ENCODE measurements at places on chromosomes 16 and 17. TPM values are rescaled to one million over a fixed set of nuclear protein-coding genes. Genes with fewer than 3 reads are reported as not detected.
A peak's percentile ranks its signal among the peaks of the same experiment; 100 is the strongest.

The CCL4 gene
- total RNA-seq, result not detected

DNA sequence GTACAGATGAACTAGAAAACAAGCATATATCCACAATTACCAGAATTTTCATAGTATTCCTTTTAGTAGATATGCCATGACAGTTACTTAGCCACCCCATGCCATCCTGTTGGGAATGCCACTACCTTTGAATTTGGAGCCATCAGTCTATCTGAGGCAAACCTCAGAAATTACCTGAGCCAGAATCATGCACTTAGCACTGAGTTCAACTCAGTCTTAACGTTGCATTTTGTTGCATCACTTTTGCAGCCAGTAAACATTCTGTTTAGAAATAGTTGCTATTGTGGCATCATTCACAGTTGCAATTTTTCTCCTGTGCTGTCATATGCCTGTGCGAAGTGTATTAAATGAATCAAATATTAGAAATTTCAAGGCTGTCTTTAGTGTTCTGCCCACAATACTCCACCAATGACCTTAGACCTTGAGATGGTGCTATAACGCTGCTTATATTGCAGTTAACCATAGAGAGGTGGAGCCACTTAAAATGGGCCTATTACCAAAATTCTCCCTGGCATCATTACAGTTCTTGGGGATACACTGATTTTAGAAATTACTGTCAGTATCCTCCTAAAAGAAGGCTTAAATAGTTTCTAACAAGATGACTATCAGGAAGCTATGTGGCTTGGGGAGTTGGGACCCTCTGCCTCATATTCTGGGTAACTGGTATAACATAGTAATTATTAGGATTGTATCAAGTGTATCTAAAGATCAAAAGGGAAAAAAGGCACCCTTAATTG is 11.1 kb downstream of the PTRH2 start:
- DNase-seq, result peak; percentile 30

The CUEDC1 gene
- total RNA-seq, result 25.7 TPM

- DNase-seq, result no peak
These were observed at the start of gene RAB37 for GRCh38 chr17:74736513-74737298. RAB37 (plus strand) TSS chr17:74737256; CDS start chr17:74737273, 17 bp downstream.

The KRTAP3-2 gene
- not detected for total RNA-seq

The KRTAP9-4 gene
- total RNA-seq, result not detected

DNA sequence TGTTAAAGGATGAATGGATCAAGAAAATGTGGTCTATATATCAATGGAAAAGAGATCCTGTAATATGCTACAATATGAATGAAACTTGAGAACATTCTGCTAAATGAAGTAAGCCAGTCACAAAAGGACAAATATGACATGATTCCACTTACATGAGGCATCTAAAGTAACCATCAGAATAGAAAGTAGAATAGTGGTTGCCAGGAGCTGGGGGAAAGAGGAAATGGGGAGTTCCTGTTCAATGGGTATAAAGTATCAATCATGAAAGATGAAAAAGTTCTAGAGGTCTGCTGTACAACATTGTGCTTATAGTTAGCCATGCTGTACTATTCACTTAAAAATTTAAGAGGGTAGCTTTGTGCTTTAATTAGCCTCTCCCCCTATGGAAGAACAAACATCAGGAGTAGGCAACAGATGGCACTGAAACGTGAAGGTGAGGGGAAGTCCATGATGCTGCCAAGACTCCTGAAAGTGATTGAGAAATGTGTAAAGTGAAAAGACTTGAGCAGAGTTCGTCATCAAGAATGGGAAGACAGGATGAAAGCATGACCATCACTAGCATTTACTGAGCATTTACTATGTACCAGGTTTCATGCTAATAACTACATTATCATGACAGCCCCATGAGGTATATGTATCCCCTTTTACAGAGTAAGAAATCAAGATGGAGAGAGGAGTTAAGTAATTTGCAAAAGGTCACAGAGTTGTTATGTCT is 167.2 kb downstream of the CYB561 start:
- DNase-seq, result no peak

DNA sequence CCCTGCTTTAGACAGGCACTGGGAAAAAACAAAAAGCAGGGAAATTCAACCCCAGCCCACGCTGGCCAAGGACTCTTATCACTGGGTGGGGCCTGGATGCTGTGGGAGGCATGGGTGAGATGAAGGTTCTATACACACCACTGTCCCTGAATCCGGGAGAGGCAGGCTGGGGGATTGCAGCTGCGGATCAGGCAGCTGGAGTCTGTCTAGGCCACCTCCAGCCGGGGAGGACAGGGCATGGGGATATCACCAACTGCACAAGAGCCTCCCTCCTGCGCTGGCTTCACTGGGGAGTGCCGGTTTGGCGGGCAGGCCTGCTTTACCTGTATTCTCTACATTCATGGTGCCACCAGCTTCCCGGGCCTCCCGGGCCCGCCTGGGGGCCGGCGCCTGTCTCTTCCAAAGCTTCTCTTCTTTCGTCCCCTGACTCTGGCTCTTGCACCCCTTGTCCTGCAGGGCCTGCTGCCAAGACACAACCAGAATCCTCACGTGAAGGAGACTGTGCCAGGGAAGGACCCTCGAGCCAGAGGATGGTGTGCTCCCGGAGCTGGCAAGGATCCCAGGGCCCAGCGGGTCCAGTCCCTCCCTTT is 13.9 kb downstream of the KIFC3 start:
- no peak for DNase-seq

DNA sequence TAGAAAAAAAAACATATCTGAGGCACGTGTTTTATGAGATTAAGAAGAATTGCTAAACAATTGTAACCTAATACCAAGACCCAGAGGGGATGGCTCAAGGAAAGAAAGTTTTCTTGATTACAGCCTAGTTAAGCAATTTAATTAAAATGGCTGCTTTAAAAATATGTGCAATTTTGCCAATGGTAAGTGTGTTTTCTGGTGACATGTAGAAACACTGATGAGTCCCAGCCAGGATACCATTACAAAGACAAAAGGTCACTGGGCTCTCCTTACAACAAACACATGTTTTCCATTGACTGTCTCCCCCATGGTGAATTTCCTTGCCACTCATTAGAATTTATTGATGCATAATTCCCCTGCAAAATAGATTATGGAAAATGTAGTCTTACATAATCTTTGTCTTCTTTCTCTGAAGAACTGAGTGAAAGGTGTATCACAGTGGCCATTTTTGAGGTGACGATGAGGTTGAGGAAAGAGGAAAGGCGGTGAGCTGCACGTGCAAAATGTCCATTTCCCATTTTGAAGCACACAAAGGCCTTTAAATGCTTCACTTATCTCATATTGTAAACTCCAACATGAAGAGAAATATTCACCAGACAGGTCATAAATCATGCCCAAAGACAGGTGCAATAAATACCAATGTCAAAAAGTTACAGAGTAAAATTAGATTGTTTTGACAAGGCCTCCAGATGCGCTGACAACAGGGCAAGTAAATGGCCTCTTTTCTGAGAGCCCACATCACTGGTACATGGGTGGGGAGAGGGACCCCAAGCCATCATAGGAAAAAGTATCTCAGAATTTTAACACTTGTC is 696.9 kb downstream of the KCNJ2 start:
- DNase-seq, result no peak

- DNase-seq, result no peak
These were observed 9.1 kb downstream of the ZSCAN10 start for GRCh38 chr16:3089717-3090592.

The CHAD gene
- not detected for total RNA-seq

- peak; percentile 12 for DNase-seq
These were observed 26.3 kb upstream of the HS3ST2 start for GRCh38 chr16:22787466-22788192.

The VAT1L gene
- total RNA-seq, result 4.6 TPM

The ALOXE3 gene
- total RNA-seq, result not detected

DNA sequence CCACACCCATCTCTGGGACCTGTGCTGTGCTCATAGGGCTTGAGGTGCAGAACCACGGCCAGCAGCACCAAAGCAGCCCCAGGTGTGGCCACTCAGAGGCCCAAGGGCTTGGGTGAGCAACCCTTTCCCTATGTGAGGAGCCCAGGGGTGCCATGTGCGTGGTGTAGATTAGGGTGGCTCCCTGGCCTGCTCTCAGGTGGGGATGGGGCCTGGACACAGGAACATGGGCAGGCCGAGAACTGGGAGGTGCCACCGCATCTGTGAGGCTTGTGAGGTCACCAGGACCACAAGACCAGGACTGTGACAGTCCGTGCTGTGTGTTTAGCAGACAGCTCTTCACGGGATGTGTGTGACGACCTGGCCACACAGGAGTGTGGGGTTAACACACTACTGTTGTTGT is 103.5 kb upstream of the ZNF750 start:
- no peak for DNase-seq

DNA sequence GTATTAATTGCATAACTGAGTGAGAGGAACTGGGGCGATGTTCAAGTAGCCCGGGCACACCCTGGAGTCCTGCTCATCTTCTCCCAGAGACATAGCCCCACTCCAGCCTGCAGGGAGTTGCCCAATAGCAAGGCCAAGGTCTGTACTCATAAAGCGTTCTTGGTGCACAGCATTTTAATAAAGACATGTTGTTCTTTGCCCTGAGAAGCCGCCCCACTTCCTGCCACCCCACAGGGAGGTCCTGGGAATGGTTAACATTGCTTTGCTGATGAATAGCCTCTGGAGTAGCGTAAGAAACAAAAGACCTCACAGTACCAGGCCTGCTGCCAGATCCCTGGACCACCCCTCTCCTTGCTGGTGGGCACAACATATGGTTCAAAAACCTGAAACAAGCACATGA is 21.6 kb upstream of the CDH1 start:
- no peak for DNase-seq

DNA sequence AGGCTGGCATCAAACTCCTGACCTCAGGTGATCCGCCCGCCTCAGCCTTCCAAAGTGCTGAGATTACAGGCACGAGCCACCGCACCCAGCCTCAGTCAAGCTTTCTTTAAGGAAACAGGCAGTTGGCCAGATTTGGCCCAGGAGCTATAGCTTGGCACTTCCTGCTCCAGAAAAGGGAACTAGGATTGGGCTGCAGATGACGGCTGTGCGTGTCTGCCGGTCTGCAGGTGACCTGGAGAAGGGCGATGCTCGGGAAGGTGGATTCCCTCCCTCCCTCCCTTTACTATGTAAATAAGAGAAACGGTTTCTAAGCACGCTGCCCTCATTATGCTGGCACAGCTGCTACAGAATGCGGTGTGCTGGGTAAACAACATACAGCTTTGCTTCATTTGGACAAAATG is 215.9 kb downstream of the RPTOR start:
- no peak for DNase-seq

DNA sequence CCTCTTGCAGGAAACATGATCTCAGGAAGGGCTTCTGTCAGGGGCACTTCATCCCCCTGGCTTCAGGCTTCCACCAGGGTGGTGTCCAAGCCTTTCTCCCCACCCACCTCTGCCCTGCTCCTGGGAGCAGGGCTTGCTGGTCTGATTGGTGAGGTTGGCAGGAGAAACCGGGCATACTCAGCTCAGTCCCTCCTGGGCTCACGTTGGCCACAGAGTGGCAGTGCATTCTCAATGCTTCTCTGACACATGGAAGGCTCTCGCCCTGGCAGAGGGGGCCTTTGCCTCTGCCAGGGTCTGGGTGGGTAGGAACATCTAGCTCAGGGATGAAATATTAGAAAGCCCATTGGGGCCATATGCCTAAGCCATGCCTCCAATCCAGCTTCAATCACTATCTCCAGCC is 142.8 kb downstream of the AXIN2 start:
- no peak for DNase-seq
